Cortex of kidney (tissue), 1 donor: ENCODE measurements at places on chromosomes 6 and 20.

DNA sequence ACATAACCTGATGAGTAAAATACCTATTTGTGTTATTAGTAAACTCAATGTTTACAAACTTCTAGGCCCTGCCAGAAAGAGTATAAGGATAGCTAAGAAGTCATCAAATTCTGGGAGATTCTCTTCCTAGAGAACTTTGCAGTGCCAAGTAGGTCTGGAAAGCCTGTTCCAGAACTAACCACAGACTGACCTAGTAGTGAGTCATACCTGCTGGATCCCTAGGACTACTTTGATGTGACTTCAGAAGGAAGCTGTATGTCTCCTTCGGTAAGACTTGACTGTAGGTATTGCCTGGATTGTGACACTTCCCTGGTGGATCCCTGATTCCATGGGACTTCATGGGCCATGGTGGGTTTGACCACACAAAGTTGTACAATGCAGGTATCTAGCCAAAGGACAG is 131.7 kb downstream of the DNAH8 start:
- no peak for DNase-seq

DNA sequence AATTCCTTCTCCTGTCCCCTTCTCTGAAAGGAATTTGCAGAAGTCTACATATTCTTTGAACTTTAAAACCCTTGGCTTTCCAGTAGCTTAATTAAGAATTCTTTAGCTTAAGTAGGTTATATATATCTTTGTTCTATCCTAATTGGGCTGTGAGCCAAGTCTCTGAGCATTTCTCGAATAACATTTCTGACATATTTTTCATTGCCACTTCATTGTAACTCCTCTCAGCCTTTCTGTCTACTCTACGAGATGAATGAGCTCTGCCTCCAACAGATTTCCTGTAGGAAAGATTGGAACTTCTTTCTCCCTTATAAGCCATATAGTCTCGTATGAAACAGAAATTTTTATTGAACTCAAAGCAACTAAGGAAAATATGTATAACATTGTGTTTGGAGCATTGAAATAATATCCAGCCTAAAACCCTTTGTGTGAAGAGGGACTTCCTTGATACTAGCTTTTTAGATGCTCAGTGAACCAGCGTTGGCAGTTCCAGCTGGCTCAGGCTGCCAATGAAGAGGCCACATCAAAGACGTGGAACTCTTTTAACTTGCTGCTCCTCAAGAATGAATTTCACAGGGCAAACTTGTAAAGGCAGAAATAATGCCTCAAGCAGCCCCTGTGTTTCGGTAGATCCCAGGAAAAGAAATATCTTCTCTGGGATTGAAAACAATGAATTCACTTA is 87.7 kb upstream of the NOX3 start:
- DNase-seq, result no peak

DNA sequence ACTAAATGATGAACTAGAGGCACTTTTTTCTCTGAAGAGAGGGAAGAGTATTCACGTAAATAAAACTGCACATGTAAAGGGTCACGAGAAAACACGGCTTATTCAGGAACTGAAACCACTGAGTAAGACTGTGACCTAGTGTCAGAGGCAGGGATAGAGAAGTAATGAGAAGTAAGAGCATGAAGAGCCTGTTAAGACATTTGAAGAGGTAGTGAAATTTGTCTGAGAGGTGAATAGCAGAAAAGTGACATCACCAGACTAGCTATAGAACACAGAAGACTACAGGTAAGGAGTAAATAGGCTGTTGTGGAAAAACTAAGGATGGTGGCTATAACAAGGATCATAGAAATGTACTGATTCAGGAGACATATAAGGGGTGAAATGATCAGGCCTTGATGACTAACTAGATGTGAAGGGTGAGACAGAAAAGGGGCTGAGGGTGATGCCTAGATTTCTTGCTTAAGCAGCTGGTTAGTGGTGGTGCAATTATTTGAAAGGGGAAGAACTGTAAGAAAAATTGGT is 76.8 kb downstream of the REV3L start:
- no peak for DNase-seq

DNA sequence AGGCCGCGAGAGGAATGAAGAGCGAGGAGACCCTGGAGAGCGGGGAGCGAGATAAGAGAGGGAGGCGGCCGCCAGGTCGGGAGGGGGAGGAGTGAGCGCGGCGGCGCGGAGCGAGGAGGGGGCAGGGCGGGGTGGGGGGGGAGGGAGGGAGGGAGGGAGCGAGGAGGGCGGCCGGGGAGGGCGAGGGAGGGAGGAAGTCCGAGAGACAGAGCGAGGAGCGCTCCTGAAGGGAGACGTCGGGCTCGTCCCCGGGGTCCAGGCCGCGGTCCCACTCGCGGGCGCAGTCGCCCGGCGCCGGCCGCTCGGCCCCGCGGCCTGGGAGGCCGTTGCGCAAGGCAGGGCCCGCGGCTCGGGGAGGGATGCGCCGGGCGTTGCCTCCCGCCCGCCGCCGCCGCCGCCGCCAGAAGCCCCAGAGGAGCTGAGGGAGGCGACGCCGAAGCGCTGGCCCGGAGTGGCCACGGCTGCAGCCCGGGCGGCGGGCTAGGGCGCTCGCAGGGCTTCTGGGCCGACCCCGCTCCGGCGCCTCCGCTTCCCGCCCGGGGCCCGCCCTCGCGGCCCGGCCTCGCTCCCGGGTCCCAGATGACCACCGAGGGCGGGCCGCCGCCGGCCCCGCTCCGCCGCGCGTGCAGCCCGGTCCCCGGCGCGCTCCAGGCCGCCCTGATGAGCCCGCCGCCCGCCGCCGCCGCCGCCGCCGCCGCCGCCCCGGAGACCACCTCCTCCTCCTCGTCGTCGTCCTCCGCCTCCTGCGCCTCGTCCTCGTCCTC is at the start of gene FOXF2:
TSS of gene FOXF2 (plus strand) at position 208 of the 764 bp plus-strand sequence. CDS start at position 580, 372 bp downstream.
- no peak for DNase-seq
